CD4-positive, CD25-positive, alpha-beta regulatory T cell (primary cell): ENCODE measurements at places on chromosomes 11 and 22. TPM values are rescaled to one million over a fixed set of nuclear protein-coding genes. Genes with fewer than 3 reads are reported as not detected.

Gene SLC6A5
- not detected for polyA plus RNA-seq

DNA sequence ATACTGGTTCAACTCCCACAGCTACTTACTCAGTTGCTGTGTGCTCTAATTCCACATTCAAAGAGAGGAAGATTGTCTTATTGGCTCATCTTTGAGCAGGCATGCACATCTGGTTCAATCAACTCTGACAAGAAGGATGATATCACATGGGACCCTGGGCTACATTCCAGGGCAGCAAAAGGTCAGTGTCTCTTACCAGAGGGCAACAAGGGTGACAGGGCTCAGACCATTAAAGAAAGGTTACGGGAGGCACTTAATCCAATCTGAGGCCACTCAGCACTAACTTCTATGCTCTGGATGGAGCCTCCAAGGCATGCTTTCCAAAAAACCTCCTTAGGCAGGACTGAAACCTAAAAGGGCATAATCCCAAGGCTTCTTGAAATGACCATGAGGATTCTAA lies 549.4 kb upstream of the API5 start:
- no peak for DNase-seq

DNA sequence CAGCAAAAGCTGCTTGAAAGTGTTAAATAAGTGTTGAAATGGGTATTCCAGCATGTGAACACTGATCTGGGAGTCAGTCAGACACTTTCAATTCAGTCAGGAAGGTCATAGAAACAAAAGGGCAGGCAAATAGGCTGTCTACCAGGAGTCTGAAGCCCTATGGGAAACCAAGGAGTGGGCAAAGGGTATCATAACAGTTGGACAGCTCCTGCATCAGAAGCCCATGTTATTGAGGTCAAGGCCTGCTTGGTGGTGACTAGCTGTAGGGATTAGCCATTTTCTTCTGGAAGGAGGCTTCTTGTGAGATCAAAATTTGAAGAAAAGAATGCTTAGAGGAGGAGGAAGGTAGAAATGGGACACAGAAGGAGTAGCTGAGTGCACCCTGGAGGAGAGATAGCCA lies 97.3 kb downstream of the STIM1 start:
- no peak for DNase-seq

DNA sequence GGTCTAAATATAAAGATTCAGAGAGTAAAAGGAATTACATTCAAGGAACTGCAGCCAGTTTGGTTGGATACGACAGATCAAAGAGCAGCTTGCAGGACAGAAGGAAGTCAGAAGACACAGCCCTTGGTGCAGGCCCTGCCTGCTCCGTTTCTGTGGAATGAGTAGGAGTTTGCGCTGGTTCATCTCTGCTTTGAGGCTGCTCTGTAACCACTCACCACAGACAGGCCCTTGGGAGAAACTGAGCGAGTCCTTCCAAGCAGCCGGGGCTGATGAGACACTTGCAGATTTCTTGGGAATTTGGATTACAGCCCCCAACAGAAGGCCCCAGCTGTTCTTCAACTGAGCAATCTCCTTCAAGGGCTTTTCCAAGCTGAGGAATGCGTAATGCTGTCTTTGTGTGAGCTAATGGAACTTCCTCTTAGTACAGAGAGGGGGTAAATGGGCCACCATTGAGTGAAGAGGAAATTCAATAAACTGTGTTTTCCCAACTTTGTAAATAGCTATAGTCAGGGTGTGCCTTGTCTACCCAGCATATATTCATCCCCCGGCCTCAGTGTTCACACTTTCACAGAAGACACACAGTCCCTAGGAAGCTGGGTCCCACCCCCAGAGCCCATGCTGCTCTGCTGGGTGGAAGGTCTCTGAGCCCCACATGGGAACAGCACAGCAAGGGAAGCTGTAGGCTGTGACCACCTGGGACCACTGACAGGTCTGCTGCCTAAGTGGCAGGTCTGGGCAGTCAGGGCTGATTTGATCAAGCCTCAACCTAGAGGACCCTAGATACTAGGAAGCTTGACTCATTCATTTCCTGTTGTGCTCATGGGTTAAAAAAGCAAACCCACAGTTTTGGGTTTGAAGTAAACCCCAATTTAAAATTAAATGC lies 16.6 kb downstream of the IL10RA start:
- peak; percentile 24 for DNase-seq

DNA sequence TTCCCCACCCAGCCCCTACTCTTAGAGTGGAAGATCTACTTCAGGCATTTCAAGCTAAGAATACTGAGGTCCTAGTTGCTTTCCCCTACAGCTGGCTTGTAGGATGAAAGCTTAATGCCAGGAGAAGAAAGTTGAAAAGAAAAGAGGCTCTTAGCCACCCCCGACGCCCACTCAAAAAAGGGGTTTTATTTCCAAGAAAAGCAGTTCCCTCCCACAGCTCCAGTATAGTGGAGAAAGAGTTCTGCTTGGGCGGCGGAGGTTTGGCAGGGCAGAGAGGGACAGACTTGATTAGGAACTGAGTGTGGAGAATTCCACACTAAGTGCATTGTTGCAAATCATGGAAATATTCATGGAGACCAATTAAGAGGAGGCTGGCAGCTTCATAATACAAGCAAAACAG lies 470.9 kb downstream of the ETS1 start:
- no peak for DNase-seq

- no peak for DNase-seq
Observed at GRCh38 chr11:96205460-96205809, 137.6 kb downstream of the MAML2 start.
